Activated CD4-positive, alpha-beta T cell treated with anti-CD3 and anti-CD28 coated beads for 48 hours (primary cell): ENCODE measurements at places on chromosomes 3 and 15.

DNA sequence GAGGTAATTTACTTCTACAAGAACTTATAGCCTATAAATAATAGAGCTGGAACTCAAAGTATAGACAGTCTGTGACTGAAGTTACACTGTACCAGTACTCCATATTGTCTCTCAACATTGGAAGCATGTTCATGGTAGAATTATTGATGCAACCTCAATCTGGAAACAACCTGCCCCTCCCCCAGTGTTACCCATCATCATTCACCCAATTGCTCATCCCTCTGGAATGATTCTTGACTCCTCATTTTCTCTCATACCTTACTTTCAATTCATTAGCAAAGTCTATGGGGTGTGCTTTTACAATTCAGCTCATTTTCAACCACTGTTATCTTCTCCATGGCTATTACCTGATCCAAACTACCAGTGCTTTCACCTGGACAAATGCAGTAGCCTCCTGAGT is 151.7 kb downstream of the CPNE4 start:
- no peak for DNase-seq

GRCh38 chr3:149623824-149624223 is 34.0 kb downstream of the WWTR1 start:
- no peak for DNase-seq

DNA sequence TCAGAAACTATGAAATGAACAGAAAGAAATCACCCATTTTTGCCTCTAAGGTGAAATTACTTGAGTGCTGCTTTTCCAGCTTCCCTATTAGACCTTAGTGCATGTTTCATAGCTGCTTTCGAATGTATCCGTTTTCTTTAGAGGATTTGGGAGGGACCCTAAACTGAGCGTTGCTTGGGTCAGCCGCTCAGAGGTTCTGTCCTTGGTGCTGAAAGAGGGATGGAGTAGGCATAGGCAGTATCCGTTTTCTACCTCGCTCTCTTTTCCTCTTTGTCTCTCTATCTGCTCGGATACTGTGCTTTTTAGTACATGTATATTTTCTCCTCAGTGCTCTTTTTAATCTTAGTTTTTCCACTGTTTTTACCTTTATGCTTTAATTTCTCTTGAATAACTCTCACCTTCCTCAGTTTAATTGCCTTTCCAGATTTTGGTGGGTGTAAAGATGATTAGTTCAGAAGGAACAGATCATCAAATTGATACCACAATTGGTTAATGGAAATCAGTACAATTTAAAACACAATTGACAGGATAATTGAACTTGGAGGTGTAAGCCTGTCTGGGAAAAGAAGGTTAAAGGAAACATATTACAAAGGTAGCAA is at the start of gene DRD3:
TSS of gene DRD3 (minus strand) at position 283 of the 599 bp plus-strand sequence. CDS start 7,060 bp downstream, outside the sequence.
- DNase-seq = peak; percentile 20

GRCh38 chr15:70258369-70259027 is 160.8 kb upstream of the TLE3 start:
- peak; percentile 90 for DNase-seq

DNA sequence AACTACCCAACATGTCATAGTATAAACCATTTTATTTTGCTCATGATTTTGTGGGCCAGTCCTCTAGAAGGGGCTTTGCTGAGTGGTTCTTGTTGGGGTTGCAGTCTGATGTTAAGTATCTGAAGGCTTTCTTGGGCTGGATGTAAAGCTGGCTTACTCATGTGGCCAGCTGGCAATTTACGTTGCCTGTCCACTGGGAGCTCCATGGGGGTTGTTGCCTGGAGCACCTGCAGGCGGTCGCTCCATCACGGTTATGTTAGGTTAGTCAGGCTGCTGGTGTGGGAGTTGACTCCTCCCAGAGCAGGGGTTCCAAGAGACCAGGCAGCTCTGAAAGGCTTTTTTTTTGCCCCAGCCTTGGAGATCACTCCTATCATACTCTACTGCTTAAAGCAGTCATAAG is 98.1 kb downstream of the NR1D2 start:
- DNase-seq = no peak

DNA sequence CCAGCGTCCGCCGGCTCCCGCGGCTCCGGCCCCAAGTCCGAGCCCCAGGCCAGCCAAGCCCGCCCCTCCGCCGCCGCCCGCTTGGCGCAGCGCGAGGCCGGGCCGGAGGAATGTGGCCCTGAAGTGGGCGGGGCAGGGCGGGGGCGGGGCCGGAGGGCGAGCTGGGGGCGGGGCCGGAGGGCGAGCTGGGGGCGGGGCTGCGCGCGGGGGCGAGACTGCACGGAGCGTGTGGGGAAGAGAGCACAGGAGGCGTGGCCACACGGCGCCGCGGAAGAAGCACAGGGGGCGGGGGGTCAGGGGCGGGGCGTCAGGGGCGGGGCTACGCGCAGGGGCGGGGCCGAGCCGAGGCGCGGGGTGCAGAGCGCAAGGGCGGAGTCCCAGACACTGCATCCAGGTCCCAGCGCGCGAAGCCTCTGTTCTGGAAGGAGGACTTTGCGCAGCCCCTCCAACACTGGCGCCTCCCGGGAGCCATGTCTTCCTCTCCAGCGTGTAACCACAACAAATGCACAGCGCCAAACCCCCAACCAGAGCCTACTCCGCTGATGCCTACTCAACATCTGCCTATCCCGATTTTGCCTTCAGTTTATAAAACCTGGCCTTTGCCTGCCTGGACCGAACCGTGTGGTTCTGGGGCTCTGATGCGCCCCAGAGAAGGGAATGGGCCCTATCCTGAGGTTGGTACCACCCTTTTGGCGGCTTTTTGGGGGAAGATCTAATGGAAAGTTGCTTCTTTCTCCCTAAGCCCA is 105.5 kb downstream of the IQSEC1 start:
- peak; percentile 90 for DNase-seq

- no peak for DNase-seq
Observed at GRCh38 chr3:19901337-19901736, 32.7 kb downstream of the EFHB start.

GRCh38 chr3:10463533-10464434 is 41.6 kb downstream of the ATP2B2 start:
- DNase-seq = no peak

GRCh38 chr15:93036951-93037819 is 51.8 kb downstream of the RGMA start:
- DNase-seq = no peak

GRCh38 chr15:57667171-57667849 is 39.2 kb upstream of the POLR2M start:
- DNase-seq = no peak

- DNase-seq = no peak
Observed at GRCh38 chr3:11602239-11602840, 41.4 kb downstream of the VGLL4 start.

DNA sequence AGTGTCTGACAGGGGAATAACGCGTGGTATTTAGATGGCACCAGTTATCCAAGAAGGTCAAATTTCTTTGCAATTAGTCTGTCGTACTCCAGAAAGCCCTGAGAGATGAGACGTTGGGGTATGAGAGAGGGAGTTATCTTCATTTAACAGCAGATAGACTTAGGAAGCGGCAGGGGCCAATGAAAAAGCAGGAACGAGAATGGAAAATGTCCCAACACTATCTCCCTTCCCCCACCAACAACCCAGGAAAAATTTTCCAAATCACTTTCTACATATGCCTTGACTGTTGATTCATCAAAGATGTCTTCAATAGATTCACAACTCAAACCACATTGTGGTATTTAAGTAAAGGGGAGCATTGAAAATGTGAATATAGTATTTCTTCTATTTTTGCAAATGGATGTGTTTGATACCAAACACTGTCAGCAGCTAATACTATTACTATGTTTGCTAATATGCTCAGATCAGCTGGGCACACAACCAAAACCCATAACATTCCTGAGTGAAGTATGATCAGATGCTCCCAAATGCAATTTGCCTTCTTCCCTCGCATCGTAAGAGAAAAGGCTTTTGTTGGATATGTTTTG is 13.3 kb upstream of the GREM1 start:
- DNase-seq = no peak

- DNase-seq = no peak
Observed at GRCh38 chr3:179418610-179419009, 32.7 kb downstream of the GNB4 start.

DNA sequence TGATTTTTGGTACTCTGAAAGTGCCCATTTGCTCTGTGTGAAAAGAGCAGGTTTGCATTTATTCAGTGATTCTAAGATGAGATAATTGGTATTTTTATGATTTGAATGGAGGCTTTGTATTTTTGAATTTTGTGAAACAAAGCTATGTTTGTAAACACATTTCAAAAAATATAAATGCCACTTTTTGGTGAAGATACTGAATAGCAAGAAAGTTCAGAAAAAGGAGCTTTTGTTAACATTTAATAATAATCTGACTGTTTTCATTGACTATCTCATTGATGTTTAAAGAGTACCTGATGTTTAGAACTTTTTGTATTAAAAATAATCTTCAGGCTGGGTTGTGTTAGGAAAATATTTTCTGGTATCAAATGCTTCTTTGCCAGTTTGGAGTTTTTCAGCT is 23.7 kb downstream of the TCF12 start:
- no peak for DNase-seq

DNA sequence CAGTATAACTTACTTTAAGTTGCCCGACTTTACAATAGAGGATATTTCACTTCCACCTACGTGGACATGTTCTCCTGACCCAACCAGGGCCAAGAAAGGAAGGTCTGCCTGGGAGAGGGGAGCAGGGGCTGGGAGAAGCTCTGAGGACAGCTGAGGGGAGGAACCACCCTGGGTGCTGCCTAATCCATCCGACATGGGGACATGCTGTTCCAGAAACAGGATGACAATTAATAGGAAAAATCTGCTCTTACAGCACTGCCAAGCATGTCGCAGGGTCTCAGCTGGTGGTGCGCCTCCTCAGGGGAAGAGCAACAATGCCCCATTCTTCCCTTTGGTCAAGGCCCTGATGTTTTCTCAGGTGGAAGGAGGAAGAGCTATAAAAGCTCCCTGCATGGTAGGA is 132.3 kb downstream of the NTRK3 start:
- no peak for DNase-seq

DNA sequence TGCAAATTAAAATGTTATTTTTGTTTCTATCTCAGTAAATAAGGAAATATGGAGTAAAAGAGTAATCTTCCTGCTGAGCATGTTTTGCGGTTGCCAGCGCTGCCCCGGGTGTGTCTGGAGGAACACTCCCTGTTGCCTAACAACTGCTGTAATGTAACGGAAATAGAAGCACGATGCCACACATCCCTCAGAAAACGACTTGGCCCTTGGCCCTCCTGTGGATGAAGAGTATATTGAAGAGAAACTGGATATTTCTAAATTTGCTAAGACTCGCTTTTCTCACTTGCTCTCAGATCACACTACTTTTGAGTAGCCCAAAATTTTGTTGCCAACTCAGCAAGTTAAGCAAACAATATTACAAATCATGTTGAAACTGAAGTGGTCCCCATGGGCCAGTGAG is 18.9 kb downstream of the CX3CR1 start:
- peak; percentile 58 for DNase-seq

GRCh38 chr3:17954801-17955200 is 212.4 kb upstream of the TBC1D5 start:
- no peak for DNase-seq

DNA sequence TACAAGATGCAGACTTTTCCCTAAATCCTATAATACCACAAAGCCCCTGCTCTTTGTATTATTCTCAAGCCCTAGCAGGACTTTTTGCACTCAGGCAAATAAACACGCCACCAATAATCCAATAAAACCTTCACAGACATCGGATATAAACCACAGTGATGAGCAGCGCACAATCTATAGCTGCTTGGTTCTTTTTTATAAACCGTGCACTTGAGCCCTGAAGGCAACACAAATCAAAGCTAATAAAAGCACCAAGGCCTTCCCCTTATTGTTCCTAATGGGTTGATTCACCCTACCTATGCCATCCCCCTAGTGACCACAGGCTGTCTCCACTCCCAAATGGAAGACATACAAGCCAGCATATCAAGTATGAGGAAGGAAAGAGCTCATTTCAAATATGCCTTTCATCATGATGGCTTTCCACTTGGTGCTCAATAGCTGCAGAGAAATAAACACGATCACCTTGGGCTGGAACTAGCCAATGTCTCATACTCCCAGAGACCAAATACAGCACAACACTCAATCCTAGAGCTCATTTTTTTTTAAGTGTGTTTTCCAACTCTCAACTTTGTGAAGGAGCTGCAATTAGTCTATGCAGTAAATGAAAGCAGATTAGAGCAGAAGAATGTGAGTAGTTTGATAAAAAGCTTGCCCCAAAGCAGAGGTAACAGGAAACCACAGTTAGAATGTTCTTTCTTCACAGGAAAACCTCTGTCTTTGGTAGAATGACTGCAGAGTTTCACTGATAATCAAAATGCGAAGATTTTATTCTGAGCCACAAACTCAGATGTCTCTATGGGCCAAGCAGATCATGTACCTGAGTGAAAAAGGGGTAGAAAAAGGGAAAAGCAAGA is 573.9 kb downstream of the AGBL1 start:
- peak; percentile 10 for DNase-seq

DNA sequence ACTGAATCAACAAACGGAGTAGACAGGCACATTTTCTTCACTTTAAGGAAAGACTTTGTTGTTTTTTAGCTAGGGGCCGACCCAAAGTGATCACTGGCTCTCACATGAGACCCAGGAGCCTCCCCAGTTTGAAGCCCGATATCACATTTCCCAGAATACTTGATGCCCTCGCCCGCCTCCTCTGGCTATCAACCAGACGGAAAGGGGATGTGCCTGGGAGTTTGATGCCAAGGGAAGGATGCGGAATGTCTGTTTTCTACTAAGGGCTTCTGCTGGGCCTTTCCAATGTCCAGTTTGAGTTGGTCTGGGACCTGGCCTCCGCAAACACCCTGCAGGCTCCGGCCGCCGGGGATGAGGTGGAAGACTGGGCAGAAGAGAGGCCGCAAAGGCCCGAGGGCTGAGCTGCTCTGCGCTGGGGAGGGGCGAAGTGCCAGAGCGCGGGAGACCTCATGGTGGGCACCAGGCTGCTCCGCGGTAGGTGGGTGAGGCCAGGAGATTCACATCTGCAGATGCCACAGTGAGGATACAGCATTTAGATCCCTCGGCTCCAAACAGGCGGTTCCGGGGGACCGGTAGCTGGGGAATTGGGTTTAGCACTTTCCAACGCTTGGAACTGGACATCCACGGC is 491 bp upstream of the ZNF774 start:
- no peak for DNase-seq

- DNase-seq = no peak
Observed at GRCh38 chr3:81395739-81396513, 365.5 kb downstream of the GBE1 start.

GRCh38 chr15:67382723-67383122 is 128.1 kb downstream of the IQCH start:
- no peak for DNase-seq

DNA sequence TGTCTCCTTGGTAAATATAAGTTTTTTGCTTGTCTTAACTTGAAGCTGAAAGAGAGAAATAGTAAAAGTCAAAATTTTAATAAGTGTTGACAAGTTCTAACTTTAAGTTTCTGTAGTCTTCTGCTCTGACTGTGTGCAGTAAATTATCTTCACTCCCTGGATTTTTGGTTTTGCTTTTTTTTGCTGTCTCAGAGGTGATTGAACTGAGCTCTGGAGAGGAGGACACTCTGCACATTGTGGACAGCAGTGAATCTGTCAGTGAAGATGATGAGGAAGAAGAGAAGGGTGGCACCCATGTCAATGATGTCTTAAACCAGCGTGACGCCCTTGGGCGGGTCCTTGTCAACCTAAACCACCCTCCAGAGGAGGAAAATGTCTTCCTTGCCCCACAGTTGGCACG is 40.5 kb upstream of the TEX264 start:
- DNase-seq = no peak

GRCh38 chr3:14423963-14424362 is 21.6 kb downstream of the SLC6A6 start:
- DNase-seq = no peak

- DNase-seq = no peak
Observed at GRCh38 chr3:63538919-63539318, 113.6 kb upstream of the SNTN start.
